ENCODE measurements at places on chromosomes 12 and 14. TPM values are rescaled to one million over a fixed set of nuclear protein-coding genes. Genes with fewer than 3 reads are reported as not detected.

- no peak for ATAC-seq
These were observed 10.3 kb upstream of the KCNA1 start for GRCh38 chr12:4899364-4899763.

- no peak for ATAC-seq
These were observed 16.3 kb upstream of the POLR3B start for GRCh38 chr12:106341086-106341877.

The RHEBL1 gene
- 19.3 TPM for total RNA-seq

The SLC6A12 gene
- not detected for total RNA-seq

The TDRD9 gene
- total RNA-seq, result not detected

Data from activated T-helper 17 cell treated with anti-CD3 and anti-CD28 coated beads, Interleukin-2, amount 50 U/mL, for 72 hours (primary cell).